Spinal cord (tissue), 10 donors: ENCODE measurements at places on chromosomes 16 and 17.

- peaks cover 80% of the 10 kb centered on the region for H3K36me3 ChIP-seq
- H3K4me1 ChIP-seq, result peaks cover 47% of the 10 kb centered on the region
- H3K27ac ChIP-seq, result no peak overlapping the region
Measured at GRCh38 chr17:38466346-38467315, 38.4 kb downstream of the ARHGAP23 start.

DNA sequence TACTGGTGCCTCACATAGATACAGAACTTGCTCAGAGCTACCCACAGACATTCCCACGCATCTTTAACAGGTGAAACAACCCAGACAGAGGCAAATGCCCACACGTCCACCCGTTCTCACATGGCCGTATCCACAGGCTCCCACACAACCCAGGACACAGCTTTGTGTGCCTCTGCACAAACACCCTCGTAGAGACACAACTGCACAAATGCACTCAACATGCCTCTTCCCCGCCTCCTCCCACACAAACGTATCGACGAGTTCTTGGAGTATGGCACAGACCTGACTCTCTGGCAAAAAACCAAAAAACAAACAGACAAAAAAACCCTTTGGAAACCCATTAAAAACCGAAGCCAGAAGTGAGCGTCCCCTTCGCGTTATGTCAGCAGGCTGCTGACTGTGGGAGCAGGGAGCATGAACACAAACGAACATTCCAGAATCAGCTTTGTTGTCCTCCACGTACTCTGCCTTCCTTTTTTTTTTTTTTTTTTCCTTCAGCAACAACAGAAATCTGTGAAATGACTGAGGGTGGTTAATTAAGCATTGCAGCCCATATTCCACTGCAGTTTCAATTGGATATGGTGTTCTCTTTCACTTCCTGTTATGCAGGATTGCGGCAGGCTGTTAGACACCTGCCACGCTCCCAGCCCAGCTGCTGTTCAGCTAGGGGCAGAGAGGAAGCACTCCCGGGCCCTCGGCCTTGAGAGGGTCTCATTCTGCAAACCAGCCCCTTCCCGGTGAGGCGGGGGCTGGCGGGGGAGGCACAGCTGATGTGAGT lies 313.7 kb downstream of the MAF start:
- peak overlapping the region; percentile 24 for H3K4me3 ChIP-seq
- no peaks in the 10 kb centered on the region for H3K36me3 ChIP-seq
- no peak overlapping the region for H3K27ac ChIP-seq
- H3K4me1 ChIP-seq, result peaks cover 10% of the 10 kb centered on the region
- H3K27me3 ChIP-seq, result peaks cover 24% of the 10 kb centered on the region

GRCh38 chr17:44794851-44795413 lies 35.2 kb downstream of the GJC1 start:
- H3K27ac ChIP-seq, result peak overlapping the region; percentile 58
- no peak for DNase-seq
- no peak overlapping the region for H3K4me3 ChIP-seq

DNA sequence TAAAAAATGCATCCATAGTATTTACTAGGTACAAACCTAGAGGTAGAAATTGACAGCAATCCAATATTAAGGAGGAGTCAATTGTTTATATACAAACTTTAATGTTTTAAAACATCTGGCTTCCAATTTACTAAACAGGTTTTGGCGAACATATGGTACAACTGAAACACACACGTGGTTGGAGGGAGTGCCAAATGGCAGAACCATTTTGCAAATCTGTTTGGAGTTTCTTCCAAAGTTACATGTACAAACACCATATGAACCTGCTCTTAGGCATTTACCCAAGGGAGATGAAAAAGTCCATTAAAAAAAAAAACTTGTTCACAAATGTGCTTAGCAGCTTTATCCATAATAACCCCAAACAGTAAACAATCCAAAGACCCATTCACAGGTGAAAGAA lies 159.8 kb upstream of the MYOCD start:
- H3K27me3 ChIP-seq, result no peaks in the 10 kb centered on the region
- no peaks in the 10 kb centered on the region for H3K4me1 ChIP-seq
- H3K36me3 ChIP-seq, result no peaks in the 10 kb centered on the region
- H3K4me3 ChIP-seq, result no peak overlapping the region

GRCh38 chr17:11795906-11796305 lies 197.6 kb downstream of the DNAH9 start:
- no peak for DNase-seq
- no peaks in the 10 kb centered on the region for H3K4me1 ChIP-seq
- no peak overlapping the region for H3K4me3 ChIP-seq
- H3K27ac ChIP-seq, result no peak overlapping the region
- H3K36me3 ChIP-seq, result no peaks in the 10 kb centered on the region
- H3K27me3 ChIP-seq, result no peaks in the 10 kb centered on the region

- peaks cover 32% of the 10 kb centered on the region for H3K4me1 ChIP-seq
- H3K4me3 ChIP-seq, result no peak overlapping the region
Measured at GRCh38 chr17:72373910-72374741, 253.3 kb downstream of the SOX9 start.

- no peak overlapping the region for H3K27ac ChIP-seq
- peaks cover 16% of the 10 kb centered on the region for H3K4me1 ChIP-seq
- DNase-seq, result no peak
- H3K27me3 ChIP-seq, result no peaks in the 10 kb centered on the region
- peaks cover 84% of the 10 kb centered on the region for H3K36me3 ChIP-seq
- no peak overlapping the region for H3K4me3 ChIP-seq
Measured at GRCh38 chr17:50106393-50107131, 11.4 kb downstream of the PDK2 start.
